G401 (cell line): ENCODE measurements at places on chromosomes 11 and 22. TPM values are rescaled to one million over a fixed set of nuclear protein-coding genes. Genes with fewer than 3 reads are reported as not detected.
A peak's percentile ranks its signal among the peaks of the same experiment; 100 is the strongest.

Gene GNAZ
- total RNA-seq, result 13.0 and 17.2 TPM in 2 replicates

Gene OR9I1
- not detected in 2 replicates for total RNA-seq

DNA sequence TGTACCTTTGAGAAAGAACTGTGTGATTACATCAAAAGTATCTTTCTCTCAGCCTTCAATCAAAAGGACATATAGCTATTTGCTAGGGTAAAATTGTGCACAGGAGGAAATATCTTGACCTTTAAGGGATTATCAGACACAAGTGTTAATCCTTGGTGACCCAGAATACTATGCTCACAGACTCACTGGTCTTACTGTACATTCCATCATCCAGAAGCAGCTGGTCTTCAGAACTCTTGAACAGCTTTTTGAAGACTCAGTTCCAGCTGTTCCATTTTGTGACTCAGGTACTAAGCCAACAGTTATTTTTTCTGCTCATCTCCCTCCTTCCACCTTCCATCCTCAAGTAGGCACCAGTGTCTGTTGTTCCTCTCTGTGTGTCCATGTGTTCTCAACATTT is 19.8 kb downstream of the ZBED5 start:
- no peak for DNase-seq

- DNase-seq, result peak; percentile 95
Observed at GRCh38 chr11:95835768-95836488, 45.6 kb downstream of the CEP57 start.

DNA sequence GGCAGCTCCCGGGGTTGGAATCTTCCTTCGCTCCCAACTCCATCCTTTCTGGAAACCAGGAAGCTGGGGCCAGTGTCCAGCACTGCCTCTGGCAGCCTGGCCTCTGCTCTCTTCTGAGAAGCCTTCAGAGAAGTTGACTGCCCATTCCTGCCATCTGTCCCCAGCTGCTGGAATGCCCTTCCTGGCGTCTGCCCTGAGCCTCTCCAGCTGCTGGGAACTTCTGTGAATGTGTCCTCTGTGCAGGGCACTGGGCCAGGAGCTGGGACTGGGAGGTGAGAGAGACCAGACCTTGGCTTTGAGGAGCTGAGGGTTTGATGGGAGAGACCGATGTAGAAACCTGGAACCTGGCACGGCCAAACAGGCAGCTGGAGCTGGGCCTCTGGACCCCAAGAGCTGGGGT is 5.9 kb upstream of the SOX10 start:
- DNase-seq, result no peak

- no peak for DNase-seq
Observed at GRCh38 chr11:15882876-15883454, 473.4 kb downstream of the SOX6 start.

- no peak for DNase-seq
Observed at GRCh38 chr11:40183073-40184064, 1276.1 kb downstream of the LRRC4C start.
